ENCODE measurements at places on chromosomes 12 and 14. TPM values are rescaled to one million over a fixed set of nuclear protein-coding genes. Genes with fewer than 3 reads are reported as not detected.

DPPA3 gene
- total RNA-seq = not detected

PNN gene
- total RNA-seq = 43.4 TPM

GLIPR1L1 gene
- total RNA-seq = not detected

CLEC4C gene
- total RNA-seq = not detected

HRK gene
- total RNA-seq = 1.1 TPM

RBM25 gene
- total RNA-seq = 56.5 TPM

OR4E2 gene
- not detected for total RNA-seq

KRT85 gene
- not detected for total RNA-seq

CD163L1 gene
- 0.17 TPM for total RNA-seq

MEG3 gene
- total RNA-seq = 52.4 TPM

CMA1 gene
- not detected for total RNA-seq

KRT71 gene
- total RNA-seq = not detected

JAG2 gene
- 25.3 TPM for total RNA-seq

CLEC1A gene
- total RNA-seq = not detected

TBX5 gene
- not detected for total RNA-seq

TMEM52B gene
- 0.08 TPM for total RNA-seq

OR4K1 gene
- total RNA-seq = not detected

GRIP1 gene
- total RNA-seq = 6.4 TPM

EXOC3L4 gene
- 0.82 TPM for total RNA-seq

ABHD12B gene
- total RNA-seq = not detected

MYBPC1 gene
- not detected for total RNA-seq

SOCS4 gene
- 9.4 TPM for total RNA-seq

LRCOL1 gene
- not detected for total RNA-seq

CPNE6 gene
- total RNA-seq = 0.16 TPM
